Left ventricle myocardium inferior (tissue), 1 donor: ENCODE measurements at places on chromosomes 7 and 10.

DNA sequence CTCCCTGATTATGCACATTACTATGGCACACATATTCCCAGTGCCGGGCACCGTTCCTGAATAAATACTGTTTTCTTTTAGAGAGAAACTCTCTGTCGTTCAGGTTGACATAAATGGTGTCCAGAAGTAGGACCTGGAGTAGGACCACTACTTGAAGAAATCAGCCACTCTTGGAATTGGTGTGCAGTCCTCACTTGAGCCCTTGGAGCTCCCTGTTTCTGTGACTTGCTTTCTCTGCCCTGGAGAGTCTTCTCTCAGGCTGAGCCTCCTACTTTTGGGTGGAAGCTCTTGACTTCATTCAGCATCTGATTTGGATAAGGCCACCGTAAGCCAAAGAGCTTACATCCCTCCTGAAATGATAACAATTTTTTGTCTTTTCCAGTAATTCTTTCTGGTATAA, 29.7 kb upstream of the ANTXRL start:
- no peak for DNase-seq

DNA sequence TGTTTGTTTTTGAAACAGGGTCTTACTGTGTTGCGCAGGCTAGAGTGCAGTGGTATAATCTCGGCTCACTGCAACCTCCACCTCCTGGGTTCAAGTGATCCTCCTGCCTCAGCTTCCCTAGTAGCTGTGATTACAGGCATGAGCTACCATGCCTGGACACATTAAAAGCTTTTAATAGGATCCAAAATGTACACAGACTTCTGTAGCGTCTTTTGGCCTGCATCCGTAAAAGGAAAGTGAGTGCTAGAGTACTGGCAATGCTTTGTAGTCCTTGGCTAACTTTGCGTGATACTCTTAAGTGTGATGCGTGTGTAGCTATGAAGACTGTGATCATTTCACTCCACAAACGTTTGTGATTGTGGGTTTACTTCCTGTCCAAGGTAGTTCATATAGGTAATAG, 13.3 kb downstream of the ZRANB1 start:
- DNase-seq, result no peak

DNA sequence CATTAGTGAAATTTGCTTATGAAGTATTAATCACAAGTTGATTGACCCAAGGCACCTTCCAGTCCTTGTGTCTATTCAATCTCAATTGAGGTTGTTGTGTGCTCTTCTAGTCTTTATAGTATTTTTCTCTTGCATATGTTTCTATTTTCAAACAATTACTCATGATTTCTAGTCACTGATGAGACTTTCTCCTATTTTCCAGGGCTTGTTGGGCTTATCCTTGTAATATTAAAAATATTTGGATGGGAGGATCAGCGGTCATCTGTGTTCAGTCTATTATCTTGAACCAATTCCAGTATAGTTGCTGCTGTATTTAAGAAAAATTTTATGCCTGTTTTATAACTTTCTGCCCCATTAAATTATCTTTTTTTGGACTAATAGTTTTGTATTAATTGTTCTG, 154.4 kb downstream of the PTEN start:
- DNase-seq, result no peak

GRCh38 chr7:85664341-85664740, 477.5 kb upstream of the SEMA3D start:
- no peak for DNase-seq

- DNase-seq, result no peak
These were observed 973.5 kb downstream of the ANKRD7 start for GRCh38 chr7:119197877-119198527.
